ENCODE measurements at places on chromosomes 7 and 10. TPM values are rescaled to one million over a fixed set of nuclear protein-coding genes. Genes with fewer than 3 reads are reported as not detected.
A peak's percentile ranks its signal among the peaks of the same experiment; 100 is the strongest.

GRCh38 chr7:77328669-77329068 is 87.5 kb downstream of the GSAP start:
- DNase-seq, result no peak
- H3K27ac ChIP-seq, result peak overlapping the region; percentile 78
- H3K36me3 ChIP-seq, result no peaks in the 10 kb centered on the region
- peaks cover 54% of the 10 kb centered on the region for H3K4me1 ChIP-seq
- H3K4me3 ChIP-seq, result peak overlapping the region; percentile 34

- no peak overlapping the region for H3K27ac ChIP-seq
- no peaks in the 10 kb centered on the region for H3K4me1 ChIP-seq
- H3K4me3 ChIP-seq, result no peak overlapping the region
Observed at GRCh38 chr7:68245688-68246087, 1249.1 kb downstream of the TYW1 start.

The PNLIP gene
- total RNA-seq, result not detected

- peaks cover 1% of the 10 kb centered on the region for H3K27me3 ChIP-seq
- peak overlapping the region; percentile 65 for H3K27ac ChIP-seq
- no peaks in the 10 kb centered on the region for H3K36me3 ChIP-seq
- H3K4me1 ChIP-seq, result peaks cover 38% of the 10 kb centered on the region
- H3K4me3 ChIP-seq, result peak overlapping the region; percentile 3
- peak; percentile 39 for DNase-seq
Observed at GRCh38 chr10:8325024-8325980, 270.8 kb downstream of the GATA3 start.

- H3K27ac ChIP-seq, result no peak overlapping the region
- H3K4me3 ChIP-seq, result no peak overlapping the region
- no peaks in the 10 kb centered on the region for H3K4me1 ChIP-seq
- no peaks in the 10 kb centered on the region for H3K36me3 ChIP-seq
- no peak for DNase-seq
Observed at GRCh38 chr10:31646519-31646918, 282.1 kb downstream of the ARHGAP12 start.

The LIPJ gene
- total RNA-seq, result not detected

The CTNNA3 gene
- not detected for total RNA-seq

The LRRC17 gene
- total RNA-seq, result not detected

DNA sequence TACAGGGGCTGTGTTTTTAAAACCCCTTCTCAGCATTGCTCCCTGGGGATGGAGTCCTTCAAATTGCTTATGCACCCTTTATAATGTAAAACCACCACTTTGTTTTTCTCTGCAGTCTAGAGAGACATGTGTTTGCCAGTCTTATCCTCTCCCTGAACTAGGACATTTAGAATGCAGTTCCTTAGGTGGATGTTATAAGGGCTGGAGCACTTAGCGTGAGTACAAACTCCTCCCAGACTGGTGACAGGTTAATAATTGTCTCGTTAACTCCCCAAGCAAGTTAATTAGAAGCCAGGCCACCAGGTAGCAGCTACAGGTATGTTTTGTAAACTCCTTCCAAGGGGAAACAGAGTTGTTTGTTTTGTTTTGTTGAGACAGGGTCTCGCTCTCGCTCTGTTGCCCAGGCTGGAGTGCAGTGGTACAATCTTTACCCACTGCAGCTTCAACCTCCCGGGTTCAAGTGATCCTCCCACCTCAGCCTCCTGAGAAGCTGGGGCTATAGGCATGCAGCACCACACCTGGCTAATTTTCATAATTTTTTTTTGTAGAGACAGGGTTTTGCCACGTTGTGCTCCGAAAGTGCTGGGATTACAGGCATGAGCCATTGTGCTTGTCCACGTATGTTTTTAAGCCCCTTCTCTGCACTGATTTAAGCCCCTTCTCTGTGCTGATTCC is 100.2 kb downstream of the FAM107B start:
- no peak for DNase-seq
- H3K27ac ChIP-seq, result no peak overlapping the region
- no peaks in the 10 kb centered on the region for H3K27me3 ChIP-seq

DNA sequence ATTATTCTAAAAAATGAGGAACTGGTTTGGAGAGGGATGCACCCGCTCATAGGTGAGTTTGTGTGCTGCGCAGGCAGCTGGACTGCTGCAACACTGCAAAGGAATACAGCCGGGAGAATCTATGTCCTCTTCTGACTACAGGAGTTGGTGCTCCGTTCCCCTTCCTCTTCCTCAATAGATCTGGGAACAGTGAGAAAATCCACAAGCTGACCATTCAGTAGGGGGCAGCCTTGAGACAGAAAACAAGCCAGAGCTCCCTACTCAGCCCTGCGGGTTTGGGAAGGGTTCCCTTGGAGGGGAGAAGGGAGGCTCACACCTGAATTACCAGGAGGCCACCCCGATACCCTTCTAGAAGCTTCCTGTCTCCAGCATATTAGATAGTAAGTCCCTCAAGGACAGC is 87.3 kb upstream of the FOXI2 start:
- no peaks in the 10 kb centered on the region for H3K4me1 ChIP-seq
- no peaks in the 10 kb centered on the region for H3K36me3 ChIP-seq
- no peak overlapping the region for H3K27ac ChIP-seq
- DNase-seq, result peak; percentile 2

GRCh38 chr10:89744026-89744425 is 42.6 kb downstream of the KIF20B start:
- H3K4me1 ChIP-seq, result no peaks in the 10 kb centered on the region
- H3K4me3 ChIP-seq, result no peak overlapping the region
- no peak for DNase-seq
- H3K27ac ChIP-seq, result no peak overlapping the region
- H3K36me3 ChIP-seq, result peaks cover 34% of the 10 kb centered on the region
- no peaks in the 10 kb centered on the region for H3K27me3 ChIP-seq

The PLEKHS1 gene
- not detected for total RNA-seq

The NUTM2A gene
- 0.22 TPM for total RNA-seq

GRCh38 chr10:12358863-12359564 is 9.7 kb downstream of the CAMK1D start:
- no peak overlapping the region for H3K4me3 ChIP-seq
- peaks cover 38% of the 10 kb centered on the region for H3K4me1 ChIP-seq
- DNase-seq, result peak; percentile 57
- H3K27me3 ChIP-seq, result no peaks in the 10 kb centered on the region
- no peak overlapping the region for H3K27ac ChIP-seq

- no peaks in the 10 kb centered on the region for H3K4me1 ChIP-seq
- H3K27me3 ChIP-seq, result no peaks in the 10 kb centered on the region
- H3K4me3 ChIP-seq, result no peak overlapping the region
- no peaks in the 10 kb centered on the region for H3K36me3 ChIP-seq
- no peak overlapping the region for H3K27ac ChIP-seq
- DNase-seq, result no peak
Observed at GRCh38 chr10:20327954-20328353, 511.7 kb downstream of the PLXDC2 start.

DNA sequence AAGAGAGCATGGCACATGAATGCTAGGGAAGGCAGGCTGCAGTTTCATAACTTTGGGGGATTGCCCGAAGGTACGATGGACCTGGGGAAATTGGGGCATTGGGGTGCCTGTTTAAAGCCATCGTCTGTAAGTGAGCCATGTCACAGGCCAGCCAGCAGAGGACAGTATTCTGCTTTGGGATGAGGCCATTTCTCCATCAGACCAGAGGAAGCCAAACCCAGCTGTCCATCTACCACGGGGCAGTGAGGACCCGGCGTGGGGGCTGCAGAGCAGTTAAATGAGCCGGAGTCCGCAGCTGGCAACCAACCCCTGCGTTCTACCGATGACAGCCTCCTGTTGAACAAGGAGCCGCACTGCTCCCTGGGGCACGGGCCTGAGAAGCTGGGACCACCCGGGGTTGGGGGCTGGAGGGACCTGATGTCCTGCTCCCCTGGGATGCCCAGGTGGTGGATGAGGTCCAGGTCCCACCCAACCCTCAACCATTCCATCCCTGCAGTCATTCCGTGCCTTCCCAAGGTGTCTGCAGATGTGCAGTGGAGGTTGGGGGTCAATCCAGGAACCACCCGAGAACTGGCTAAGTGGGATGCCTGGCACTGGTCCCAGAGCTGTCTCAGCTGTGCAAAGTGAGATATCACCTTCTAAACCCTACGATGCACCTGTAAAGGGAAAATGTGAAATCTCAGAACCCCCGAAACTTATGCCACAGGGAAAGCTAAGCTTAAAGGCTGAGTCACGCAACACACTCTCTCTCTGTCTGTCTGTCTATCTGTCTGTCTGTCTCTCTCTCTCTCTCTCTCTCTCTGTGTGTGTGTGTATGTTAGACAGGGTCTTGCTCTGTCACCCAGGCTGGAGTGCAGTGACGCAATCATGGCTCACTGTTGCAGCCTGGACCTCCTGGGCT is 12.1 kb upstream of the RHBDD2 start:
- H3K4me3 ChIP-seq, result no peak overlapping the region
- H3K36me3 ChIP-seq, result no peaks in the 10 kb centered on the region
- no peak overlapping the region for H3K27ac ChIP-seq
- H3K27me3 ChIP-seq, result peaks cover 8% of the 10 kb centered on the region
- peak; percentile 70 for DNase-seq

The HOXA3 gene
- not detected for total RNA-seq

DNA sequence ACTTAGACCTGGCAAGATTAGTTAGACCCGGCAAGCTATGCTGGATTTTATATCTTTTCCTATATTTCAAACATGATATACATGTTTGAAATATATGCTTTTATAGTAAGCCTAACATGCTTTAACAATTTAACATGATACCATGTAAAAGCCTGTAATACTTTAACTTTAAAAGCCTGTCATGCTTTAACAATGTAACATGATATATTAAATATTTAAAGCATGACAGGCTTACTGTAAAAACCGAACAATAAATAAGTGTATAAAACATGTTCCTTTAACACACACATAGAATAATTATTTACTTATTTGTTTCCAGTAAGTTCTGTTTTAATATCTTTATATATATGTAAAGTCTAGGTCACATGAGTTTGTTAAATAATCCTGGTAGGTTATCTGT is 65.4 kb downstream of the SLC25A40 start:
- H3K27me3 ChIP-seq, result no peaks in the 10 kb centered on the region
- no peak for DNase-seq
- H3K27ac ChIP-seq, result no peak overlapping the region
- no peak overlapping the region for H3K4me3 ChIP-seq
- no peaks in the 10 kb centered on the region for H3K4me1 ChIP-seq
